Activated T-helper 2 cell treated with anti-CD3 and anti-CD28 coated beads, Interferon-gamma antibody, Interleukin-2, Interleukin-4, amounts not matched to agents 10 μg/mL and 5 μg/mL and 100 μg/mL, durations not matched to agents 14 hours and 24 hours and 36 hours (primary cell): ENCODE measurements at places on chromosomes 2 and 18.

DNA sequence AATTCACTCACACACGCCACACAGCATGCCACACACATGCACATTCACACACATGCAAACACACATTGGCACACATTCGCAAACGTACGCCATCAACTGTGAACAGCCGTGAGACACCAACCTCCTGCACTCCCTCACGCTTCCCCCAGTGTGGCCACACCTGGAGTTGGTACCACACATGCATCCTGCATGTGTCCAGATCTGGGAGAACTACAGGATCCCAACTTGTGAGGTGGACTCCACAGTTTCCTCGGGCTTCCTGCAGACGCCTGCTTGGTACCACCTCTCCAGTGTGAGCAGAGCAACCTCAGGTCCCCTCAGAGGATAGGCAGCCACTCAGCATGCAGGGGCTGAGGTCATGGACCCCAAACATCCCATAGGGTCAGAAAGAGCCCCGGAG is 239.0 kb downstream of the EIPR1 start:
- DNase-seq, result no peak

DNA sequence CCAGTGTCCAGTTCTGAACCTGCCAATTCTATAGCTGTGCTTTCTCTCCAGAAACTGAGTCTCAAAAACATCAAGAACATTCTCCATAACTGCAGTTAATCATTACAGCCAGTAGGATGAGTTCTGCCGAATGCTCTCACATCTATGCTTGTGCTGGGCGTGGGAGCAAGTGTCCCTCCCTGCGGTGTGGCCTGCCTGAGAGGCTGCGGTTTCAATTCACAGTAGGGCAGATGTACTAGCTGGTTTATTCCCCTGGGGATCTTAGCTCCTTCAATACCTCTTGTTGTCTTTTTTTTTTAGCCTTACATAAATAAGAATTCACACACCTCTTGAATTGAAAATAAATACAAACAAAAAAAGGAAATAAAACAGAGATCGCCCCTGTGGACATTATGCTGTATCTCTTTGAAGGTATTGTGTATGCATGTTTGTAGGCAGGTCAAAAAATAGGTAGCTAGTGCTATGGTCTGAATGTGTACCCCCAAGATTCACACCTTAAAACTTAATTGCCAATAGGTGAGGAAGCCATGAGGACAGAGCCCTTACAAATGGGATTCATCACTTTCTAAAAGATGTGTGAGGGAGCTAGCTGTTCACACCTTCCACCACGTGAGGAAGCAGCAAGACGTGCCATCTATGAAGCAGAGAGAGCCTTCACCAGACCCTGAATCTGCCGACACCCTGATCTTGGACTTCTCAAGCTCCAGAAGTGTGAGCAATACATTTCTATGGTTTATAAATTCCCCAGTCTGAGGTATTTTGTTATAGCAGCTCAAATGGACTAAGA is 74.3 kb downstream of the BCL2L11 start:
- no peak for DNase-seq

DNA sequence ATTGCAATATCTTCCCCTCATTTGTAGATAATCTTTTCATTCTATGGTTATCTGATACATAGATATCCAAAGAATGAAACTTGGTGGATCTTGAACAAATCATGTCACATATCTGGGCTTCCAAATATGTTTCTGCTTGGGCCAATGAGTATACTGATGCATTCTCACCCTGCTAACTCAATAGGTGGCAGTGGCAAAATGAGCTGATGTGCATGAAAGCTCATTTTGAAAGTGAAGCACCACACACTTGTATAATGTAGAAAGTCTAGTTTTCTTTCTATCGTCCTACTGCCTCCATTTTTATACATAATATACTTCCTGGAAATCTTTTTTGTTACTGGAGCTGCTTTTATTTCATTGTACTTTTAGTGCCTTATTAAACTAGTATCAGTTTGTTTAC is 208.2 kb downstream of the PRKCE start:
- no peak for DNase-seq

DNA sequence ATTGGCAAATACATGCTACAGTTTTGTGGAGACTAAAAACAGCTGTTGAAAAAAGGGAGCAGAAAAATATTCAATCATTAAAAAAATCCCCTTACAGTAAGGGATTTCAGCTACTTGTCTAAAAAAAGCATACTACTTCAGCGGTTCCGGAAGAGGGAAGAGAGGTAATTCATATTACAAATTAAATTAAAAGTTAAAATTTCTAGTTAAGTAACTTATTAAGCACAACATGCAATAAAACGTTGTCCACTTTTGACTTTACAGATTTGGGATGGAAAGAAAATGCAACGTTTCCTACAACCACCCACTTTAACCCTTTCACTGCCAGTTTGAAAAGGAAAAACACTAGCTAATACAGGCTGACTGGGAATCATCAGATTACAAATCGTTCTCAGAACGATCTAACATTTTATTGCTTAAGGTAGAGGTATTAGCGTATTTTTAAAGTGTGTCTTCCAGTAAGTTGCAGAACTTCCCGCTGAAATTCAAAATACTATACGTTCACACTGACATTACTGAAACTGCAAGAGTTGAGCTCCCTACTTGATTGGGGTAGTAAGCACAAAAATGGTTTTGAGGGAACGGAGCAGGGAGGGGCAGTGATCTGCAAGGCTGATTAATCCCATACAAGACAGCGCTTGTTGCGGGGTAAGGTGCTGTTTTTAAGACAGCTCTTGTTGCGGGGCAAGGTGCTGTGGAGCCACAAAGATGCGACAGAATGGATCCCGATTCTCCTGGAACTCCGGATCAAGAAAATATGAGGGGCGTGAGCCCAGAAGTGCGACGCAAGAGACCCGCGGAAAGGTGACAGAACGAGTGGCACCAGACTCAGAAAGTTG is 743 bp downstream of the HADHA start:
- no peak for DNase-seq

GRCh38 chr2:25230948-25231311 is 62.5 kb upstream of the POMC start:
- no peak for DNase-seq

DNA sequence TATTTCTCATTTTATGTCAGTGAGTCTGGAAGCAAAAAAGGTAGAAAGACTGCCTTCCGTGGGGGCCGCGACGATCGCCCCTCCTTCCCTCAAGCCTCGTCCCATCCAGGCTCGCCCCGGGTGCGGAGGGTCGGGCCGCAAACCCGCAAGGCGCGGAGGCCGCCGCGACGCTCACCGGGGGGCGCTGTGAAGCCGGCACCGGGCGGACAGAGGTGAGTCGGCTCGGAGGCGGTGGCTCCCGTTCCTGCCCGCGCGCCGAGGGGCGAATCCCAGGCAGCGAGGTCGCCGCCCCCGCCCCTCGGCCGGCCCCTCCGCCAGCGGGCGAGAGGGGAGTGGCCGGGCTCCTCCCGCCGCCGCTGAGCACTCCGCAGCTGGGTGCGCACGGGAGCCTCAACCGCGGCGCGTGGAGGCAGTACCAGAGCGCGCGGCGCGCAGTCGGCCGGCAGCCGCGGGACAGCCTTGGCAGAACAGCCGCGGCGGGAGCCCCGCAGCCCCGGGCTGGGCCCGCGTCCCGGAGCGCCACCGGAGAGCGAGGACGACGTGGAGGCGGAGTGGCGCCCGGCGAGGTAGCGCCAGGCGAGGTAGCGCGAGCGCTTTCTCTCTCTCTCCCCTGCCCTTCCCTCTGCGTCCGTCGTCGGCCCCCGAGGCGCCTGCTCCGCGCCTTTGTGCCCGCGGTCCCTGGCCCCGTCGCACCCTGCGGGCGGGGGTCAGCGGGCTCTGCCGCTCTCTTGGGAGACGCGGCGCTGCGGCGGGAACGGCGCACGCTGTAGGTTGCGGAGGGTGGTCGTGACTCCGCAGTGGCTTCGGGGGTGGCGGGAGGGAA is at the start of gene MYO1B:
TSS of gene MYO1B (plus strand) at position 359 of the 823 bp plus-strand sequence. CDS start 31,492 bp downstream, outside the sequence.
- DNase-seq, result peak; percentile 54

GRCh38 chr2:231204146-231204545 is 5.7 kb downstream of the ARMC9 start:
- no peak for DNase-seq

DNA sequence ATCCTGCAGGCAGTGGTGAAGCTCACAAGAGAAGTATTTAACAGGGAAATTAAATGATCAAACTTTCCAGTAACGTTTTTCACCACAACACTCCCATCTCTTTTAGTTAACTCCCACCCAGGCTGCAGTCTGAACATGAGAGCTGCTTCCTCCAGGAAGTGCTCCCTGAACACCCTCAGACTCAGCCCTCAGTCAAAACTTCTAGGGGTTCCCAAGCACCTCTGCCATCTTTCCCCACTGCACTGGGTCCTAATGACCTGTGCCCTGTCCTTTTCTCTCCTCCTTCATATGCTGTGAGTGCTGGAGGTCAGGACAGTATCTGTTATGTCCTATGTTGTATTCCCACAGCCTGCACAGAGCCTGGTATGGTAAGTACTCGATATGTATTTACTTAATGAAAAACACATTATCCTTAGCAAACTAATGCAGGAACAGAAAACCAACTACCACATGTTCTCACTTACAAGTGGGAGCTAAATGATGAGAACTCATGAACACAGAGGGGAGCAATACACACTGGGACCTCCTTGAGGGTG is 49.2 kb upstream of the ASPRV1 start:
- DNase-seq, result no peak
